Placental pericyte (primary cell): ENCODE measurements at places on chromosomes 1 and 21. TPM values are rescaled to one million over a fixed set of nuclear protein-coding genes. Genes with fewer than 3 reads are reported as not detected.

Gene SLC1A7
- total RNA-seq = 0.14 and 3.7 TPM in 2 replicates

Gene LEPROT
- 38.1 and 66.9 TPM in 2 replicates for total RNA-seq

Gene TMEM82
- total RNA-seq = not detected in 2 replicates

Gene OPTC
- total RNA-seq = not detected in 2 replicates

Gene OSCP1
- 8.0 and 8.3 TPM in 2 replicates for total RNA-seq

Gene FOXO6
- not detected in 2 replicates for total RNA-seq

Gene ERG
- total RNA-seq = 0.29 and 0.66 TPM in 2 replicates

Gene SASS6
- 0.88 and 8.9 TPM in 2 replicates for total RNA-seq

Gene TIE1
- 0.57 TPM in 1 of 2 replicates, not detected in the other for total RNA-seq

Gene NES
- 2.0 and 69.7 TPM in 2 replicates for total RNA-seq

Gene SLC35F3
- total RNA-seq = 1.9 TPM in 1 of 2 replicates, not detected in the other

Gene ARHGAP29
- 4.2 and 44.5 TPM in 2 replicates for total RNA-seq

Gene SNX7
- 22.5 and 47.5 TPM in 2 replicates for total RNA-seq

Gene OR10R2
- total RNA-seq = not detected in 2 replicates

Gene BCL2L15
- total RNA-seq = under 0.01 and 0.14 TPM in 2 replicates

Gene ACKR1
- total RNA-seq = not detected in 2 replicates

Gene TMEM54
- 10.3 and 29.3 TPM in 2 replicates for total RNA-seq

Gene DNALI1
- total RNA-seq = 4.7 and 6.3 TPM in 2 replicates

Gene RGL1
- total RNA-seq = 28.7 and 35.1 TPM in 2 replicates
